NCI-H226 (cell line): ENCODE measurements at places on chromosomes 5 and 9.

DNA sequence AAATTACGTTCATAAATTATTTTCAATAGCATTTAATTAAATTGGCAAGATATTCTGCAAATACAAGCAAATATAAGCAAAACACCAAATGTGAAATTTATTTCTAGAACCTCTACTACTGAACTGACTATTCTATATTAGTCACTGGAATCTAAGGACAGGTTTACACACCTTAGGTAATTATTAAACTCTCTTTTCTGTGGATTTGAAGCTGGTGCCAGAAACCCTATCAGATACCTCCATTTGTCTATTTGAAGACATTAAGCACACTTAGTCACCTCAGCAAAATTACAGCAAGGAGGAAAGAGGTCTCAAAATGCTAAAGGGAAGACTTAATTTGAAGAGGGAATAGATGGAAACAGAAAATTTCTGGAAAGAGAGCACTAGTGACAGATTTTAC, 83.4 kb downstream of the CPLANE1 start:
- DNase-seq, result no peak

GRCh38 chr5:493758-494157, 30.5 kb downstream of the SLC9A3 start:
- no peak for DNase-seq

- no peak for DNase-seq
Observed at GRCh38 chr9:6689893-6690674, 44.6 kb upstream of the GLDC start.

DNA sequence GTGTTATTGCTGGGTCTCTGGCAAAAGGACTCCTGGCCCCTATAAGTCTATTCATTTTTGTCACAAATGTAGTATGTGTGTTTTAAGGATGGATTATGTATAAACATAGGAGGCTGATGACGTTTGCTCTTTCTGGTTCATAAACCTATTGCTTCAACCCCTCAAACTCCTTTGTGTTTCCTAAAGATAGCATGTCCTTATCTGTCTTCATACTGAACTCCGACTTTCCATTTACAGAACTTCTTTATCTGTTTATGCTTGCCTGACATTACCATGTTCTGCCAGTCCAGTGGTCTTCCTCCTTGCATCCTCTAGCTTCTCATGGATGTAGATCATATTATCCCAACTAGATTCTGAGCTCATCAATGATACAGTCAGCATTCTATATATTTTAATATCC, 46.1 kb downstream of the ARHGEF28 start:
- no peak for DNase-seq

- no peak for DNase-seq
Observed at GRCh38 chr9:114001794-114002261, 76.3 kb downstream of the AMBP start.

DNA sequence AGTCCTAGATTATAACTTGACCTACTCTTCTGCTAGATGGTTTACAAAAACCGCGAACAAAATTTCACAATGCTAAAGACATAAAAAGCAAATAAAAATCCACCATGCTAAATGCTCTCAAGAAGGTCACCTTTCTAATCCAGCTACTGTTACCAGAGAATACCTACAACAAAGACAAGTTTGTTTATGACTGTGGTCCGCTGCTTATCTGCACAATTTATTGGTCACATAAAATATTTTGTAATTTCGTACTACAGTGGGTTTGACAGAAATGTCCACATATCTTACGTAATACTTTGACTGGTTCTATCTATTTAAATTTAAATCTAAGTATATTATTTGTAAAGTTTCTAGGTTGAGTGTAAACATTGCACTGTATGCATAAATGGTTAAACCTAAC, 257.6 kb upstream of the ZNF608 start:
- no peak for DNase-seq

GRCh38 chr9:85056203-85056572, 386.7 kb downstream of the NTRK2 start:
- DNase-seq, result no peak

DNA sequence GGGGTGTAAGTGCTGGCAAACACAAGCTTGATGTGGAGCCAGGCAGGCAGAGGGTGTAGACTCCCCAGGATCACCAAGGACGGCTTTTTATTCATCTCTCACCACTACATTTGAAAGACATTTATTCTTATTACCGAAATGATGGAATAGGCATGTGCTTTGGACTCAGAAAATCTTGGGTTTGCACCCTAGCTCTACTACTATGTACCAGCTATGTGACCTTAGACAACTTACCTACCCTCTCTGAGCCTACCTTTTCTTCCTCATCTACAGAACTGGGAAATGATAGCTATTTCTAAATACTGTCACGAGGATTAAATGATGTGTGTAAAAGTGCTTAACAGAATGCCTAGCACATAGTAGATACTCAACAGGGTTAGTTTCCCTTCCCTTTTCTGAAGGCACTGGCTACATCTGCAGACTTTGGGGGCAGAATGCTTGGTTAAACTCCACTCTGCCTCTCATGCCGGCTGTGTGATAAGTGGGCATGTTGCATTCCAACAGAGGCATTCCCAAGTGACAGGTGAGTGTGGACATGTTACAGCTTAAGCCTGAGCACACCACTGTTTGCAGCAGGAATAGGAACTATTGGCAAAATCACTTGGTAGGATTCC, 94.8 kb downstream of the SLC1A3 start:
- DNase-seq, result no peak

DNA sequence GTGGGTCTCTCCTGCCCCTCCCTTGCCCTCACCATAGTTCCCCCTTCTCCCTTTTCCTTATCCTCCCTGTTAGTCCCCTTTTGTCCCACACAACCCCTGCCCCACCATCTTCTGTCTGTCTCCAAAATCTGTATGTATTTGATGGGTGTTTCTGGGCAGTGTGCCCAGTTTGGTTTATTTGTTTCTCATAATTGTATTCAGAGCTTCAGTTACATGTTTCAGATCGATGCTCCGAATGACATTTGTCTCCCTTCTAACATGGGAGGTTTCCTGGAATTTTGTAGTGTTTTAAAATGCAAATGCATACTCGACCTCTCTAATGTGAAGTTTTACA, 22.2 kb downstream of the FBXL7 start:
- DNase-seq, result no peak

DNA sequence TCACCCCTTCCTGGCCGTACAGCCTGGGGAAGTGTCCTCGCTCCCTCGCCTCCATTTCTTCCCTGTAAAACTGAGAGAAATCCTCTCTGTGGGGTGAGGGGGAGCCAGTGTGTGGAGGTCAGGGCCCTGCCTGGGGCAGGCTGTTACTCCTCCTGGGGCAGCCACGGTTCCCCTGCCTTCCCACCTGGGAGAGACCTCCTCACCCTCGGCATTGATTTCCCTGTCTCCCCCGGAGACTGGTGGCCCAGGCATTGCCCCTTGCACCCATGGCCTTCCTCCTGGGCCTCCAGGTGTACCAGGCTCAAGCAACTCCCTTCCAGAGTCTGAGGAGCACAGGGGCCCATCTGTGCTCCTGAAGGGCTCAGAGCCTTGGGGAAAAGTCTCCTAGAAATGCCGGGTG, 75.6 kb upstream of the RNU6ATAC start:
- DNase-seq, result no peak
